Stimulated activated naive B cell treated with anti-CD40 and anti-IgM and Interleukin-4, amounts not matched to agents 10 μg/mL and 1 μg/mL and 100 μg/mL, for 72 hours (primary cell): ENCODE measurements at places on chromosomes 1 and 21.

DNA sequence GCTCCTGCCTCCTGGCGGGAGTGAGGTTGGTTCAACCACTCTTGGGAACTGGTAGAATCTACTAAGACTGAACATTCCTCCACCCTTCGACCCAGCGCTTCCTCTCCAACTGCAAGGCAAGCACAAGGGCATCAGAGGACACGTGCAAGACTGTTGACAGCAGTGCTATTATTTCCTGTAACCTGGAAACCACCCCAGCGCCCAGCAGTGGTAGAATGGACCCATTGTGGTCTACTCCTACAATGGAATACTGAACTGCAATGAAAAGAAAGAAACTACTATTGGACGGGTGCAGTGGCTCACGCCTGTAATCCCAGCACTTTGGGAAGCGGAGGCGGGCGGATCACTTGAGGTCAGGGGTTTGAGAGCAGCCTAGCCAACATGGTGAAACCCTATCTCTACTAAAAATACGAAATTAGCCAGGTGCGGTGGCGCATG lies 33.0 kb upstream of the TARDBP start:
- DNase-seq = no peak

- DNase-seq = no peak
Measured at GRCh38 chr1:202213361-202214088, 19.9 kb downstream of the LGR6 start.

DNA sequence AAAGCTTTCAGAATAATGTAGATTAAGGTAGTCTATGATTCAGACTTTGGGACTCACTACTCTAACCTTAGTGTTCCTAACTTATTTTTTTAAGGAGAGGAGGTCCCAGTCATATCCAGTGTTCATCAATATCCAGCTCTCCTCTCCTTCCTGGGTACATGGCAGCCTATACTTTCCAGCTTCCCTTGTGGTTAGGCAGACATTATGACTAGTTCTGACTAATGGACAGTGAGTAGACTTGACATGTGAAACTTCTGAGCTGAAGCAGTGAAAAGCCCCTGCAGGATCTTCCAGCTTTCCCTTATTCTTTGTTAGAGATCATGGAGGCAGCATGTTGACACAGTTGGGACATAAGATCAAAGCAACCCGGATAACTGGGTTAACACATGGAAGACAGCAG lies 144.2 kb downstream of the PTPRU start:
- DNase-seq = no peak

DNA sequence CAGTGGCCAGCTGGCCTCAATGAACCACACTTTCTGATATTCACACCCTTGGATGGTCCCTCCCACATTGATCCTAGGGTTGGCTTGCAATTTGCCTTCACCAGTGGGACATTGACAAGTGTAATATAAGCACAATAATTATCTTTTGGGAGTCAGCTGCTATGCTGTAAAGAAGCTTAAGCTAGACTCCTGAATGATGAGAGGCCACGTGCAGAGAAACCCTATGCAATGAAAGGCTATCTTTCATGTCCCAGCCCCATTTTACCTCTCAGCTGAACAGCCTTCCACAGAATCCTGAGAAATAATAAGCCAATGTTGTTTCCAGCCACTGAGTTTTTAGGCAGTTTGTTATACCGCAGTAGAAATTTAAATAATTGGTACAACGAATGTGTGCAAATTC lies 11.1 kb upstream of the C8A start:
- no peak for DNase-seq

GRCh38 chr1:22803833-22804232 lies 93.2 kb downstream of the EPHB2 start:
- no peak for DNase-seq
